ENCODE measurements at places on chromosomes 1 and 21.

DNA sequence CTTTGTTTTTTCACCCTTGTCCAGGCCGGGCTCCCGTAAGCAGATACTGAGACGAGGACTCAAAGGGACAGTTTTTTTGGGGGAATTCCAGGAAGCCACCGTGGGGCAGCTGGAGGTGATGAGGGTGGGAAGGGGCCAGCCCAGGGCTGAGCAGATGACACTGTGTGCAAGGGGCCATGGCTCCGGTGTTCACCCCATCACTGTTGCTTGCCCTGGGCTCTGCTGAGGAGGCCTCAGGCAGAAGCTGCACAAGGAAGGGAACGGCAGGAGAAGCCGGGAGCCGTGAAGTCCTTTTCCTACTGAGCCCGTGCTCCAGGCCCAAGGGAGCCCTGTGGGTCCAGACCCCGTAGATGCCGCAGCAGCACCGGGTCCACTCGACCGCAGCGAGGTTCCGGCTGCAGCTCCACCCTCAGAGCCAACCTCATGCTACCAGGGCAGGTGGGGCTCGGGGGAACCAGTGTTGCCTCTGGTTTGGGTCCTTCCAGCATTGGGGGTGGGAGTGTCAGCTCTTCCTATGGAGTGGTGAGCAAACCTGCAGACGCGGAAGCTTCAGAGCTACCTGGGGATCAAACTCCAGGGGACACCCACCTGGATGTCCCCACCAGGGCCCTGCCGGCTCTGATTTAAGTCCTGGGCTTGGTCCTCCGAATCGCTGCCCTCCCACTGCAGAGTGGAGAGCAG, 4.3 kb upstream of the CALML6 start:
- no peak for DNase-seq

- DNase-seq, result no peak
Measured at GRCh38 chr1:171196351-171196750, 11.3 kb downstream of the FMO2 start.

DNA sequence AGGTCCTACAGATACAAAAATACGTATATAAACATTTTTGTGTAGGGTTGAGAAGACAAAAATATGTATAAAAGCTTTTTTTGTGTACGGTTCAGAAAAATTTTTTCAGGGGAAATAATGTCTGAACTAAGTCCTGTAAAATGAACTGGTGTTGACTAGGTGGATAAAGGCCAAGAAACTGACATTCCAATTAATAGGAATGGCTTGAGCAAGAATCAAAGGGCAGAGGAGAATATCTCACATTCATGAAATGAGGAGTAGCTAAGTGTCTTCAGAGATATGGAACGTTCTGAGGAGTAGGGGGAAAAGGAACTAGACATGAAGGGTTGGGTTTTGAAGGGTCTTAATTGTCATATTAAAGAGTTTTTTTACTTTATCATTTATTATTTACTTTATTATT, 231.2 kb downstream of the DENND1B start:
- DNase-seq, result no peak

DNA sequence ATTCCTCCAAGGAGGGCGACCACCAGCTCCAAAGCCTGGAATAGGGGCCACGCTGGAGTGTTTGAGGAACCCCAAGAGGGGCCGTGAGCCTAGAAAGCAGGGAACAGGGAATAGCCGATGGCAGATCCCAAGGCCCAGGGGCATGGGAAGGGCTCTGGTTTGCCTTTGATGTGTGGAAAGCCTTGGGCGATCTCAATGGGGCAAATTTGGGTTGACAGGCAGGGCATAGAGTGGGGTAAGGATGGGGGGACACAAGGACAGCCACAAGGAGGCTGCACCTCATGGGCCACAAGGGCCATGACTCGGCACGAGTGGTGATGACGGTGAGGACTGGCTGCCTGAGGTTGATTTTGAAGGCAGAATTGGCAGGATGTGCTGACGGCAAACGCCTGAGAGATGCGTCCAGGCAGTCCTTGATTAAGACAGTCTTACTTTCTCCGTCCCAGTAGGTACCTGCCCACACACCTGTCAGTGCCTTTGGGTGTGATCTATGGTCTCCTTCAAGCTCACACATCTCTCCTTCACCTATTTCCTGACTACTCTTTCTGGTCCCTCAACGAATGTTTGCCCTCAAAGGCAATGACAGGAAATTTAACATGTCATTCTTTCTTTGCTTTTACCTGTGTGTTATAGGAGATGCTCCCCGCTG, 2.0 kb upstream of the TMPRSS3 start:
- DNase-seq, result no peak

DNA sequence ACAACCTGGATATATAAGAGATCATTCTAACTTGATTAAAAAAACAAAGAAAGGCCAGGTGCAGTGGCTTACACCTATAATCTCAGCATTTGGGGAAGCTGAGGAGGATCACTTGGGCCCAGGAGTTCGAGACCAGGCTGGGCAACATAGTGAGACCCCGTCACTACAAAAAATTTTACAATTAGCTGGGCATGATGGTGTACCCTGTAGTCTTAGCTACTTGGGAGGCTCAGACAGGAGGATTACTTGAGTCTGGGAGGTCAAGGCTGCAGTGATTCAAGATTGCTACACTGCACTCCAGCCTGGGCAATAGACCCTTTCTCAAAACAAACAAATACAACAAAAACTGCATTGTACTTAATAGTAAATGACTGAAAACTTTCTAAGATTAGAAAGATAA, 169.3 kb downstream of the SLC45A1 start:
- DNase-seq, result no peak

DNA sequence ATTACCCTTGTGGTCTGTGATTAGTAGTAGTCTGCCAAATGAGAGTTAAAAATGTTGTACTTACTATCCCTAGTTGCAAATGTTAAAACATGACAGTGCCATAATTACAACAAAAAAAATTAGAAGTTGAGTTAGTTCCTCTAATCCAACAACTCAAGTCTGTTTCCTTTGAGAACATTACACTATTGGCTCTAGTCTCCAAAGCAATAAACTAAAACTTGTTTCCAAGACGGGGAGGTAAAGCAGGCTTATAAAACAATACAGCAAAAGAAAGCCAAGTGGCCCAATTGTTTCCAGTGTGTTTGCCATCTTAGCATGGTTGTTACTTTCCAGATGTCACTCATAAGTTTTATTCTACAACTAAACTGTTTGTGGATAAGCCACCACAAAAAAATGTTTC, 11.6 kb downstream of the KYAT3 start:
- DNase-seq, result no peak

DNA sequence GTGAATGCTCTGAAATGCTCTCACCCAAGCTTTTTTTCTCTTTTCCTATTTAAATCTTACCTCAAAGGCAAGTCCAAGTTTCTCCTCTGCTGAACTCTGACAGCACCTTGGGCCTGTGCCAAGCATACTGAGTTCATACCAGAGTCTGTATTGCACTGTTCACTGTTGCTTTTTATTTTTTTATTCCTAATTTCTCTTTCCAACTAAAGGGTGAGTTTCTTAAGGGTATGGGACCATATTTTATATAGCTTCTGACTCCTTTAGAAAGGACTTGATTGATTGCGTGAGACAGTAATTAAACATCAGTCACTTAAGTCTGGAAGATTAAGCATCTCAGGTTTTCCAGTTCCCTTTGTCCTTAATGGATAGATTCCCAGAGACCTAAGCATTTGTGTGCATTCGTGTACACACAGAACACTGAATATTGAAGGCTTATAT, 69.9 kb downstream of the CACHD1 start:
- DNase-seq, result no peak

GRCh38 chr1:79896140-79896539, 889.6 kb upstream of the ADGRL4 start:
- DNase-seq, result no peak

- DNase-seq, result no peak
Measured at GRCh38 chr1:63103682-63104081, 218.7 kb upstream of the FOXD3 start.

DNA sequence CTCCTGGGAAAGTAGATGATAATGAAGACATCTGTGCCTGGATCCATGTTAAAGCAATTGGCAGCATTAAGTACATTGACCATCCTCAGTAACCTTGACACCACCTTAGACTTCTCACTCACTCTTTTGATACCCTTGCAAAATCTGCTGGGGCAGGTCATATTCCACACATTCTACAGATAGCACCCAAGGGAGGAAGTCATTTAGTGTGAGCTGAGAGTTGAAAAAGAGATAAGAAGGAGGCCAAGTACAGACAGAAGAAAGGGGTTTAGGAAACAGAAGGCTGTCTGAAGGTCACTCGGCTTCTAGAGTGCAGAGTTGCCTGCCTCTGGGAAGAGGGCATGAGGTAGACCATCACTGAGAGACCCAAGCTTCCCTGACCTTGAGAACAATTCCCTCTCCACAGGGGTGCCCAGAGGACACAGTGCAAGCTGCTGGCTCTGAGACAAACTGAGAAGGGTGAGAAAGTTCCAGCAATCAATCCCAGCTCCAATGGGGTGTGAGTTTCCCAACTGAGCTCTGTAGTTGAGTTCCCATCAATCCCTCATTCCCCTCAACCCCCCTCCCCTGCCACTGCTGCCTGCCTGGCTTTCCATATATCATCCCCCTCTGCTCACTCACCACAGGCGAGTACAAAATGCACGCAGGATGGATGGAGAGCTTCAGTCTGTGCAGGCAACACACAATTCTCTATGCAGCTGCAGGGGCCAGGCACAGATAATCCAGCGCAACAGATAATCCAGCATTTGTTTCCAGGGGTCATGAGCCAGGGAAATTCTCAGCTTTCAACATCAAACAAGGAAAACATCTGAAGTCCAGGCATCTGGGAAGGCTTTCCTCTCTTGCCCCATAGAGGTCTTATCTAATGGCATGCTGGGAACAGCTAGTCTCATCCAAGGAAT, 7.4 kb upstream of the MOB3C start:
- no peak for DNase-seq

DNA sequence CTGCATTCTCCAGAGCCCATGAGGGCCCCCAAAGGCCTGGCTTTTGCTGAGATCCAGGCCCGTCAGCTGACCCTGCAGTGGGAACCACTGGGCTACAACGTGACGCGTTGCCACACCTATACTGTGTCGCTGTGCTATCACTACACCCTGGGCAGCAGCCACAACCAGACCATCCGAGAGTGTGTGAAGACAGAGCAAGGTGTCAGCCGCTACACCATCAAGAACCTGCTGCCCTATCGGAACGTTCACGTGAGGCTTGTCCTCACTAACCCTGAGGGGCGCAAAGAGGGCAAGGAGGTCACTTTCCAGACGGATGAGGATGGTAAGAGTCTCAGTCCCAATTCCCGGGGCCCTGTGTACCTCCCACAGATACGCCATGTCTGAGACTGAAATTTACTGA, 39.1 kb downstream of the PTPRU start:
- DNase-seq, result no peak

DNA sequence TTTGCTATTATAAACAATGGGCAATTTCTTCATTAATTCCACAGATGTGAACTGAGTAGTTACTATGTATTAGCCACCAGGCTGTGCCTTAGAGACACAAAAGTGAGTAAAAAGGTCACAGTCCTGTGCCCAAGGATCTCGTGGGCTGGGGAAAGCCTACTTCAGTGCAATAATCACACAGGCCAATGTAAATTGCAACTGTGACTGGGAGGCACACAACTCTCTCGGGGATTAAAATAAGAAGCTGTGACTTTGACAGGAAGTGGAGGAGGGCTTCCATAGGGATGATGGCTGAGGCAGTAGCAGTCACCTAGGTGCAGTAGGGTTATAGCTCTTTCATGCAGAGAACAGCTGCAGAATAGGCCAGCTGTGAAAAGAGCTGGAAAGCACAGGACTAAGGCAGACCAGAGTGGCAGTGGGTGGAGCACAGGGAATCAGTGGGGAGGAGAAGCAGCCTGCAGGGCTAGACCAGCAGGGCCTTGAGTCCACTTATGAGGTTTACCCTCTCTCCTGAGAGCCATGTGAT, 121.9 kb downstream of the MAB21L3 start:
- DNase-seq, result no peak

GRCh38 chr1:207309745-207310273, 11.7 kb upstream of the CD55 start:
- no peak for DNase-seq

DNA sequence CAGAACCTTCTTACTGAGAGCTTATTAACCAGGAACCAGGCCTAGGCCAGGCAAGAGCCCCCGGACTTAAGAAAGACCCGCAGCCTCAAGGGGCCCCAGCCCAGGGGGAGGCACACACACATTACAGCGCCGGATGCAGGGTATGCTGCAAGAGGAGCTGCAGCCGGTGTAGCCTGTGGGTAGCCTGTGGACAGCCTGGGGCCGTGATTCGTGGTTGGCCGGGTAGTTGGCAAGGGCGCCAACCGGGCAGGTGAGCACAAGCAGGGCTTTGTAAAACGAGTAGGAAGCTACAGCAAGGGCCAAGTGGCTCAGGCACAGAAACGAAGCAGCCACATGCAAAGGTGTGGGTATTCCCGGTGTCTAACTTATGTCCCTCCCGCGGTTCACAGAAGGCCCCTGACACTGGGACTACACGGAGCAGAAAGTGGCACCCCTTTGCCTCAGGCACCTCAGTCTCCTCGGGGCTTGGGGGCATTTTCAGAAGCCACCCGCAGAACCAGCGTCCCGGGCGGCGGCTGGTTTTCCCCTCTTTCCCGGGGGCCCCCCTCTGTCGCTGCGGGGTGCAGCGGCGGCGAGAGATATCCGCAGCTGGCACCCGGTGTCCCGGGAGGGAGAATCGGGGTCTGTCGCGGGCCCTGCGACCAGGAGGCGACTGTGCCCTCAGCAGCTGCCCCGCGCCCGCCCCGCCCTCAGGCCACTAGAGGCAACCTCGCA, 40.8 kb downstream of the KIAA1614 start:
- DNase-seq, result no peak

DNA sequence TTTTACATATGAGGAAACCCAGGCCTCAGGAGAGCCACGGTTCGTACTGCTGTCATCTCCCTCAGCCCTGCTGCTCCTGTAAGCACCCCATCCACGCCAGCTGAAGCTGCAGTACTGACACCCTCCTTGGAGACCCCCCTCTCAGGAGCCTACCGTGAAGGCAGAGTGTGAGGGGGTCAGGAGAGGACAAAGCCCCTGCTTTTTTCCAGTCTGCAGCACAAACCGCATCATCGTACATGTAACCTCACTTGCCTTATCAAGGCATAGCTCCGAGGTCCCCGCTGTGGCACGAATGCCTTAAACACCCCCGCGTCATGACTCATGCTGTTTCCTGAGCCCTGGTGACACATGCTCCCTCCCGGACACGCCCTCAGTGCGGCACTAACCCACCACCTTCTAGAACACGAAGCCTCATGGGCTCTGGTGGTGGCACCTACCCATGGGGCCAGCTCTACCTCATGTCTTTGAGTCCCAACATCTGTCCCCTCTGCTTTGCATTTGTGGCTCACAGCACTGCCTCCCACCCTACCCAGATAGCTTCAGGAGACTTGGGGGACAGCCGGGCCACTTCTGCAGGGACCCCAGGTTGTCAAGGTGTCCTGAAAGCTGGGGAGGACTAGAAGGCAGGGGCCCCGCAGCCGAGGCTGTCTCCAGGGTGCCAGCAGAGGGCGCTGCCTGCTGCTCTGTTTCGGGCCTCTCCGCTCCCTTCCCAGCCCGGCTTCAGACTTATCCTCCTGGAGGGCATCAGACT, 4.9 kb downstream of the SH3BGRL3 start:
- peak; percentile 95 for DNase-seq

DNA sequence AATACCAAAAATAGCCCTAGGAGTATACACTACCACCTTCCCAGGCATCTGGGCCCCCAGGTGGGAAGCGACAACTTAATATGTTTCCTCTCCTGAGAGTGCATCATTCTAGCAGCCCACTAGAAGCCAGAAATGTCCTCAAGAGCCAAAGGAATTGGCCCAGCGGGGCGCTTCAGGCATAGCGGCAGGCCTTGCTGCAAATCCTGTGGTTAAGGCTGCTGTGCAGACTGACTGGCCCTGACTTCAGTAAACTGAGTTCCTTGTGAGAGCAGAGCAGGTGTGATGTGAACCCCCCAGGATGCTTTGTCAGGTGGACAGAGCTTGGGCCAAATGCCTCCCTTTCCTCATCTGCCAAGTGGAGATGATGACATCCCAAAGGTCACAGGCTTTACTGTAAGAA, 29.7 kb upstream of the LDLRAP1 start:
- no peak for DNase-seq

- DNase-seq, result no peak
Measured at GRCh38 chr1:245715291-245715701, 560.5 kb downstream of the KIF26B start.
